ENCODE measurements at places on chromosomes 4 and X. TPM values are rescaled to one million over a fixed set of nuclear protein-coding genes. Genes with fewer than 3 reads are reported as not detected.

Gene RAB9A
- 34.9 TPM for total RNA-seq

GRCh38 chr4:16864199-16864598 is 34.2 kb downstream of the LDB2 start:
- H3K36me3 ChIP-seq = no peaks in the 10 kb centered on the region
- H3K27me3 ChIP-seq = no peaks in the 10 kb centered on the region
- no peaks in the 10 kb centered on the region for H3K4me1 ChIP-seq
- H3K27ac ChIP-seq = no peak overlapping the region

DNA sequence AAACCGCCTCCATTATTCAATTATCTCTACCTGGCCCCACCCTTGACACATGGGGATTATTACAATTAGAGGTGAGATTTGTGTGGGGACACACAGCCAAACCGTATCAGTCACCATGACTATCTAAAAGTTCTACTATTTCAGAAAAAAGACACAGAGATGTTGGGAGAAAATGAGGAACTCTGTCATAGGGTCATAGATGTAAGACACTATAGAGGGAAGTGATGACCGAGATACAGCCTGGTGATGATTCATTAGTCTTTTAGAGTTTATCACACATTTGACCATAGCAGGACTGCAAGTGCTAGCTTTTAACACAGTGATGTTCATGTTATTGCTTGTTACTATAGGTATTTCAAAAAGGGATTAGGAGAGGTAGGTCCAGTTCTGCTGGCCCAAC is 357.0 kb upstream of the AADAT start:
- no peaks in the 10 kb centered on the region for H3K4me1 ChIP-seq
- H3K36me3 ChIP-seq = no peaks in the 10 kb centered on the region
- H3K4me3 ChIP-seq = no peak overlapping the region
- H3K27me3 ChIP-seq = no peaks in the 10 kb centered on the region

Gene RPS6KA6
- total RNA-seq = 14.1 TPM

Gene MAGEC3
- total RNA-seq = not detected

Gene EGF
- total RNA-seq = 0.72 TPM

Gene NOX1
- not detected for total RNA-seq

Gene ZNF141
- 54.2 TPM for total RNA-seq

DNA sequence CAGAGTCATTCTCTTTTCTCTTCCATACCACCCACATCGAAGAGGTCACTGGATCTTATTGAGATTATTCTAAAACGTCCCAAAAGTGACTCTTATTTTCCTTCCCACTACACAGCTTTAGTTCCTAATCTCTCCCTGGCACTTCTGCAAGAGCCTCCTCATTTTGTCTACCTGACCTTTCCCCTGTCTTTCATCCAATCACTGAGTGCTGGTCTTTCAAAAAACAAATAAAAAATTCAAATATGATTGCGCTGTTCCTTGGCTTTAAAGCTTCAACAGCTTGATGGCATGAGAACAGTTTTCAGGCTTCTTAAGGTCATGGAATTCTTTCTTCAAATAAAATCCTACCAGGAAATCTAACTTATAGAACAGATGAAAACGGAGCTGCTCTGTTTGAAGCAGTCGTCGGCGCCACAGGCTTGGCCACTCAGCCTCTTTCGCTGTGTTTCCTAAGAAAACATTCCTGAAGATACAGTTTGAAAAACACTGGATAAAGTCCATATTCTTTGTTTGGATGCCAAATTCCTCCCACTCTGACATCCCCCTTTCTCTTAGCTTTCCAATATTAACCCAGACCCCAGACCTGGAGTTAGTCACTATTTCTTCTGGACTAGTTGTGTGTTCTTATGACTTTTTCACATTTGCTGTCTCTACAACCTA is 12.5 kb downstream of the SYTL5 start:
- H3K27ac ChIP-seq = peak overlapping the region; percentile 30
- no peak for DNase-seq
- H3K27me3 ChIP-seq = no peaks in the 10 kb centered on the region
- H3K36me3 ChIP-seq = no peaks in the 10 kb centered on the region
